ENCODE measurements at places on chromosomes 2 and 18.

GRCh38 chr2:99734236-99734635 lies 244.4 kb upstream of the REV1 start:
- no peak for DNase-seq

GRCh38 chr2:126506786-126507185 lies 149.2 kb upstream of the GYPC start:
- DNase-seq: no peak

DNA sequence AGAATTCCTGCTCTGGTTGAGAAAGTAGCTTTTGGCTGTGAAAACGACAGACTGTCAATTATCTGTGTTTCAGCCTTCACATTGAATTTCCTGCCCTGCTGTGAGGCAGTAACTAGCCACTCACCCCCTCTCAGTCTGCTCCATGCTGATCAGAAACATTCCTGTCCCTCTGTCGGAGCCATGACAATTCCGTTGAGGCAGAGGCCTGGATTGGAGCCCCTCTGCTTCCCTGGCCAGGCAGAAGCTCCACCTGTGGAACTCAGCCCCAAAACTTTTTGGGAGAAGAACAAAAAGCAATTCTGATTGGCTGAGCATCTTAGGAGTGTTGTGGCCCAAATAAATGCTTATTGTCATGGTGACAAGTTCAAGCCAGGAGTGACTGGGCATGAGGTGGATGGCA lies 60.0 kb downstream of the APOB start:
- no peak for DNase-seq

DNA sequence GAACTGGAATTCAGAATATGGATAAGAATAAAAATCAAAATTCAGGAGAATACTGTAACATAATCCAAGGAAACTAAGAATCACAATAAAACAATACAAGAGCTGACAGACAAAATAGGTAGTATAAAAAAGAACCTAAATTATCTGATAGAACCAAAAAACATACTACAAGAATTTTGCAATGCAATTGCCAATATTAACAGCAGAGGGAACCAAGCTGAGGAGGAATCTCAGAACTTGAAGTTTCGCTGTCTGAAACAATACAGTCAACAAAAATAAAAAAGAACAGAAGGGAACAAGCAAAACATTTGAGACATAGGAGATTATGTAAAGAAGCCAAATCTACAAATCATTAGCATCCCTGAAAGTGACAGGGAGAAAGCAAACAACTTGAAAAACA lies 84.1 kb upstream of the GALNT13 start:
- DNase-seq: no peak

- DNase-seq: peak; percentile 100
Observed at GRCh38 chr2:164967781-164968228, 12.5 kb upstream of the SLC38A11 start.

DNA sequence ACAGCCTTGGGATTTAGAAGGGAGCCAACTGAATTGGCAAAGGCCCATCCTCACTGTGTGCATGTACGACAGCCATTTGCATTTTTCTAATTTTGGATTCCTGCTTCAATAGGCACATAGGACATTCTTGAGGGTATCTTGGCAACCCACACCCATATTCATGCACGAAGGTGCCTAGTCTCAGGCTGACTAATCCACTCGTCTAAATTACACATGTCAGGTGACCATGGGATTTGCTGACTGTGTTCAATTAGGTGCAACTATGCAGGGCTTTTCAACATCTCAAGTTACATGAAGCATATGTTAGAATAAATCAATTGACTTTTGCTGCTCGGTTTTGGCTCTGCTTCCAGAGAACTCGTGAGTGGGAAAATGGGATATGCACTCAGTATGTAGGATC lies 249.7 kb downstream of the SP3 start:
- no peak for DNase-seq

- DNase-seq: peak; percentile 18
Observed at GRCh38 chr2:216792222-216793021, 67.4 kb downstream of the TNP1 start.

DNA sequence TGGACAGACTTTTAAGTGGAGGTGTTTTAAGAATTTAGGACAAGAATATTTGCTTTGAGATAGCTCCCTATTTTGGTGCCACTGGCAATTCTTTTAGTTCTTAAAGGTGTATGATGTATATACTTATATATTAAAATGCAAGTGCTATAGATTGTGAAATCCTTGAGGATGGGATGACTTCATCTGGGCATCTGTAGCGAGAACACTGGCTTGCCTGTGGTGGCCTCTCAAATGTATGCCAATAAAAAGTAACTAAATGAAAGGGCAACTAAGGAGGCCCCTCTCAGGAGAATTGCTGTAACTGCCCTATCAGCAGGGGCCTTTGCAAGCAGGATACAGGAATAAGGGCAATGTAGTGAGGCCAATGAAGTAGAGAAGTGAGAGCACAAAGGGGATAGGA lies 2.6 kb upstream of the THUMPD2 start:
- DNase-seq: no peak

GRCh38 chr2:189060096-189060642 lies 86.0 kb downstream of the COL3A1 start:
- DNase-seq: peak; percentile 40

DNA sequence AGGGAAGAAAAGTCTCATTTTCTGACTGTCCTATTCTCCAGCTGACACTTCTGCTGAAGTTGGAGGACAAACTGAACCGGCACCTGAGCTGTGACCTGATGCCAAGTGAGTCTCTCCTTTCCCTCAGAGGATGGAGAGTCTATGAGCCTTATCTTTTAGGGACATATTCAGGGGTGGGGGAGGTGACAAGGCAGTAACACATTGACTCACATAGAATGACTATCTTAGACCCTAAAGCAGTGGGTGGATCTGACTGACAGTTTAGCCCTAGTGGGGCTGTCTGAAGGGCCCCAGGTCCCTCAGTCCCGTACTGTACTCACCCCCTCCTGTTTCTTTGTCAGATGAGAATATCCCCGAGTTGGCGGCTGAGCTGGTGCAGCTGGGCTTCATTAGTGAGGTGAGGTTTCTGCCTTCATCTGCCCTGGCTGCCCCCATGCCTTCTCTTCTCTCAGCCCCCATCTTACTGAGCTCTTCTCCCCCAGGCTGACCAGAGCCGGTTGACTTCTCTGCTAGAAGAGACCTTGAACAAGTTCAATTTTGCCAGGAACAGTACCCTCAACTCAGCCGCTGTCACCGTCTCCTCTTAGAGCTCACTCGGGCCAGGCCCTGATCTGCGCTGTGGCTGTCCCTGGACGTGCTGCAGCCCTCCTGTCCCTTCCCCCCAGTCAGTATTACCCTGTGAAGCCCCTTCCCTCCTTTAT lies 805 bp upstream of the KRTCAP3 start:
- DNase-seq: no peak

GRCh38 chr2:197435598-197436420 lies 981 bp upstream of the SF3B1 start:
- DNase-seq: peak; percentile 14

DNA sequence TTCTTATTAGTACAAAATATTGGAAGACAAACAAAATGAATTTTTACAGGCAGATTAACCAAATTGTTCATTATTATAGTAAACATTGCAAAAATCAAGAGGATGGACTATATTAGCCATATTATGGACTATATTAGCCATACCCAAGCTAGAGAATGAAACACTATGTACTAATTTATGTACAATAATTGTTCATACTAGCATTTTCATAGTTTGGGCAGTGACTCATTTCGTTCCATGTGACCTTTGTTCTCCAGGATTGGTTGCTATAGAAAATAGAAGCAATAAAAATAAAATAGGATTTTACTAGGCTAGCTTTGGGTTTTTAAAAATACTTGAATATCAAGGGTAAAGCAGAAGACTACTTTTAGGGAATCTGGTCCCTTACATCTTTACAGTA lies 176.8 kb downstream of the ZEB2 start:
- no peak for DNase-seq

DNA sequence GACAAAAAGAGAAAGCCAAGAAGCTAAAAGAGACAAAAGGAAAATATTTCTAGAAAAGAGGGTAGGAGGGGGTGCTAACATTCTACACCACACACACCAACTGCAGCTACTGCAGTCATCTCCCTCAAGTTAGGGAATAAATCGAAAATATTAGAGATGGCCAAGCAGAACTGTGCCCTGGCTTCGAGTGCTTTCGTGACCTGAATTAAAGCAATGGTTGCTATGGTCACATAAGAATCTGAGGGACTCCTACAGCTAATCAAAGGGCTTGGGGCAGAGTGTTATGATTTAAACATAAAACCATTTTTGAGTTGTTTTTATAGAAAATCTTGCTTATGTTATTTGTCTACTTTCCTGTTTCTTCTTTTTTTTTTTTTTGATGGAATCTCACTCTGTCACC lies 159.6 kb upstream of the HNRNPA3 start:
- DNase-seq: peak; percentile 13

- no peak for DNase-seq
Observed at GRCh38 chr18:24071029-24071428, 56.5 kb downstream of the TTC39C start.

DNA sequence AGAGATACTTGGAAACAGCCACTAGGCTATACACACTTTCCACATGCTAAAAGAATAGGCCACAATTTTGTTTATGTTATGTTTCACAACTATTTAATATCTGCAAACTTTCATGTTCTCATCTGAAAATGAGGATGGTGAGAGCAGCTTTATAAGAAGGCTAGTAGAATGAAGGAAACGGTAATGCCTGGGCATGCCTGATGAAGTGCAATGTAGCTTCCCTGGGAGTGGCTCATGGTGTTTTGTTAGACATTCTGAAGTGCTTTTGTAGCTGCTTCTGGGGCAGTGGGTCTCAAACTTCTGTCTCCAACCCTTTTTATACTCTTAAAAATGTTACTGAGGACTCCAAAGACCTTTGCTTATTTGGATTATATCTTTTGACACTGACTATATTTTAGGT lies 193.3 kb upstream of the VWC2L start:
- DNase-seq: no peak

All from iris pigment epithelial cell (primary cell).